Activated naive CD8-positive, alpha-beta T cell treated with anti-CD3 and anti-CD28 coated beads, Interleukin-2, amount 10 ng/mL, durations not matched to agents 7 days and 5 days (primary cell): ENCODE measurements at places on chromosomes 5 and 9. TPM values are rescaled to one million over a fixed set of nuclear protein-coding genes. Genes with fewer than 3 reads are reported as not detected.

Gene CAMK2A
- total RNA-seq: not detected

DNA sequence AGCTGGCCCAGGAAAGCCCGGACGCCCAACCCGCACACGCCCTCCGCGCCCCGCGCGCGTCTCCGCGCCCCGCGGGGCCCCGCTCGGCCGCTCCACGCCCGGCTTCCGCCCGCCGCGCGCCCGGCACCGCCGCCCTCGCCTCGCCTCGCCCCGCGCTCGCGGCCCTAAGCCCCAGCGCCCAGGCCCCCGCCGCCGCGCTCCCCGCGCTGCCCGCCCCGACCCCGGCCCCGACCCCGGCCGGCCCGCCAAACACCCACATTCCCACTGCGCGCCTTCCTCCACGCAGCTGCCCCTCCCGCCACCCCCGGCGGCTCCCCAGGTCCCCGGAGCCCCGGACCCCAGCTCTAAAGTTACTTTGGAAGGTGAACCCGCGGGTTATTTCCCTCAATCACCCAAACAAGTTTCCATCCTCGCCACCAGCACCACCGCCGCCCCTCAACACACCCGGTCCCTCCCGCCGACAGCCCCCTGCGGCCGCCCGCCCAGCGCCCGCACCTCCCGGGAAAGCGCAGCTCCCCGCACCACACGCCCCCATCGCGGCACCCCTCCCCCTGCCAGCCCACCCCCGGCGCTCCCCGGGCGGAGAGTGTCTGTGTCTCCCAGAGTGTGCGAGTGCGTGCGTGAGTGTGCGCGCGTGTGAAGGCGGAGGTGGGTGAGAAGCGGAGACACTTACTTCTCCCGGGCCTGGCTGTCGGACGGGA lies 439 bp downstream of the SSBP2 start:
- DNase-seq: peak; percentile 71

GRCh38 chr5:141618030-141618803 lies 583 bp downstream of the DIAPH1 start:
- DNase-seq: no peak

- no peak for DNase-seq
Measured at GRCh38 chr5:53068291-53068836, 41.2 kb downstream of the MOCS2 start.

Gene F2RL2
- not detected for total RNA-seq
